ENCODE measurements at places on chromosomes 2 and 18. TPM values are rescaled to one million over a fixed set of nuclear protein-coding genes. Genes with fewer than 3 reads are reported as not detected.

The RESP18 gene
- total RNA-seq, result not detected

The MAP3K19 gene
- not detected for total RNA-seq

The PROKR1 gene
- total RNA-seq, result not detected

The DUSP19 gene
- total RNA-seq, result 4.1 TPM
